ENCODE measurements at places on chromosomes 4 and X. TPM values are rescaled to one million over a fixed set of nuclear protein-coding genes. Genes with fewer than 3 reads are reported as not detected.

Gene DRD5
- total RNA-seq = not detected

DNA sequence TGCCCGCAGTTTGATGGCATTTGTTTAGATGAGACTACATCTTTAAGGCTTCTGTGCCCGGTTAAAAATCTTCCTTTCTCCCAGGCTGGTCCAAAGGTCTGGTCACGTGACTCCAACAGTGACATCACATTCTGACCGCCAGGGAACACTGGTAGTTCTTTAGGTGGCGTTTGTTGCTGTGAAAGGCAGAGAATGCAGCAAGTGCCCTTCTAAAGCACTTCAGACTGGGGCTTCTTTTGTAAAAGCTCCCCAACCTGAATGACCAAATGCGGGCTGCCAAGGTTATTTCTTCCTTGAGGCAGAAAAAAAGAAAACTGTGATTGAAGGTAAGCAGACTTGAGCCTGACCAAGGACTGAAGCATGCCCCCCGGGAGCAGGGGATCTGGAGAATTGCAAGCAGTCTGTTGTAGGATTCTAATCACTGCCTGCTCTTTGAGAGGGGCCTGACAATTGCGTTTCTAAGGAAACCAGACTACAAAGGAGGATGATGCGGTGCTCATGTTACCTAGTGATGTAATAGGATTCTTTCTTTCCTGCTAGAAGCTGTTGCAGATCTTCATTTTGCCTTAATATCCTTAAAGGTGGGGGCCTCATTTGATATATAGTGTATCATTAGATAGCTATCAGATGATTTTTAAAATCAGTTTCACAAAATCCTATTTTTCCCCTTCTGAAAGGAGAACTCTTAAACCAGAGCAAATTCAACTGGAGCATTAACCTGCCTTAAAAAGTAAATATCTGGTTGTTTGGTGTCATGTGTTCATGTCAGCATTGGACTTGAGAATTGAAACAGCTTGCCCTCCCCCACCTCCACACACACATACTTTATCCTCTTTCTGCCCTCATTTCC lies 133.1 kb downstream of the AKAP4 start:
- no peak for DNase-seq
- H3K4me1 ChIP-seq = peaks cover 4% of the 10 kb centered on the region
- H3K27me3 ChIP-seq = no peaks in the 10 kb centered on the region

- H3K4me3 ChIP-seq = no peak overlapping the region
- H3K4me1 ChIP-seq = no peaks in the 10 kb centered on the region
- H3K36me3 ChIP-seq = no peaks in the 10 kb centered on the region
- no peak for DNase-seq
- H3K27ac ChIP-seq = no peak overlapping the region
- H3K27me3 ChIP-seq = no peaks in the 10 kb centered on the region
These were observed 476.8 kb downstream of the PACRGL start for GRCh38 chr4:21177092-21177491.

Gene CENPI
- 24.9 TPM for total RNA-seq

Gene SLC10A4
- total RNA-seq = not detected

GRCh38 chr4:15982842-15983524 lies 20.0 kb upstream of the FGFBP2 start:
- H3K4me3 ChIP-seq = no peak overlapping the region
- no peaks in the 10 kb centered on the region for H3K4me1 ChIP-seq
- H3K27me3 ChIP-seq = peaks cover 2% of the 10 kb centered on the region
- H3K36me3 ChIP-seq = no peaks in the 10 kb centered on the region

- H3K4me1 ChIP-seq = peaks cover 13% of the 10 kb centered on the region
- no peak overlapping the region for H3K4me3 ChIP-seq
- H3K36me3 ChIP-seq = no peaks in the 10 kb centered on the region
- no peaks in the 10 kb centered on the region for H3K27me3 ChIP-seq
- DNase-seq = no peak
These were observed 1.7 kb upstream of the SLC2A9 start for GRCh38 chr4:10023050-10023419.

DNA sequence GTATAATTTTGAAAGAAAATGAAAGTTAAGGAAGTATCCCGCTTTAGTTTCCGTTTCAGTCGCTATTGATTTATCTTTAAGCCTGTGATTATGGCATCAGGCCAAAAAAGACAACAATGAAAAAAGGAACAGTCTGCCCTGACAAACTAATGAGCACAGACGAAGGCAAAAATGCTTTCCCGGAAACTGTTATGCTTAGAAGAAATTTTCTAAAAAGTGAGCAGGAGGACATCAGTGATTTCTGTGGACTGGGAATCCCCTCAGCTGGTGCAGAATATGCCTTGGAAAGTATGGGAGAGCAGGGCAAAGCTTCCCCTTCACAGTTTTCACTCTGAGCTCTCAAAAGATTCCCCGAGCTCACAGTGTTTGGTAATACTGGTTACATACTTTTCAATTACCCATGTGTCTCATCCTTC lies 5.1 kb upstream of the CXCL10 start:
- peaks cover 2% of the 10 kb centered on the region for H3K27me3 ChIP-seq
- no peak for DNase-seq
- H3K4me1 ChIP-seq = peaks cover 26% of the 10 kb centered on the region
- peak overlapping the region; percentile 30 for H3K4me3 ChIP-seq
- H3K36me3 ChIP-seq = peaks cover 2% of the 10 kb centered on the region
- peak overlapping the region; percentile 52 for H3K27ac ChIP-seq

DNA sequence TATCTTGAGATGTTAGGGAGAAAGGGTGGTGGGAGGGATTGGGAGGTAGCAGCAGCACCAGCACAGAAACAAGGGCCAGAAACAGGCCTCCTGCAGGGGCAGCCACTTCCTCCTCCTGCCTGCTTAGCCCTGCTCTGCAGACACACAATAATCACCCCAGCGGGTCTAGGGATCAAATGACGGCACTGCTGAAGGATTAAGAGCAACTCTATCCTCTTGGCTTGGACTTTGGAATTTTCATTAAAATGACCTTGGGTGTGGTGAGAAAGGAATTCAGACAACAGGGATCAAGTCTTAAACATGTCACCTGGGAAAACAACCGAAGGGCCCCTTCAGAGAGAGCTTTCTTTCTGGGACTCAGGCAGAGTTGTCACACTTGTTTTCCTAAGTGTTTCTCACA lies 353.4 kb downstream of the SPRY1 start:
- no peak overlapping the region for H3K27ac ChIP-seq
- H3K4me3 ChIP-seq = no peak overlapping the region
- peaks cover 1% of the 10 kb centered on the region for H3K4me1 ChIP-seq
- no peak for DNase-seq
- H3K36me3 ChIP-seq = no peaks in the 10 kb centered on the region
- H3K27me3 ChIP-seq = peaks cover 3% of the 10 kb centered on the region

DNA sequence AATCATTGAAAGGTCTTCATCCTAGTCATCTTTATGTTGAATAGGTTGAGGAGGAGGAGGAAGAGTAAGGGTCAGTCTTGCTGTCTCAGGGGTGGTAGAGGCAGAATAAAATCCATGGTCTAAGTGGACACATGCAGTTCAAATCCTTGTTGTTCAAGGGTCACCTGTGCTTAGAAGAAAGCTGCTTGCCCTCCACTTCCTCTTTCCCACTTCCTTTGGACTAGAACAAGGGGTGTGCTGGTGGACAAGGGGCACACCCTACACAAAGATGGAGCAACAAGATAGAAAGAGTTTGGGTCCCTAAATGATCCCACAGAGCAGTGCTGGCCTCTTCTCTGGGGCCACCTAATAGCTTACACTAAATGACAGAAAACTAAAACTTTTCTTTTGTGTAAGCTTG lies 47.9 kb downstream of the HSD17B13 start:
- H3K27ac ChIP-seq = no peak overlapping the region
- no peak for DNase-seq
- H3K4me1 ChIP-seq = no peaks in the 10 kb centered on the region
- H3K36me3 ChIP-seq = no peaks in the 10 kb centered on the region
- H3K4me3 ChIP-seq = no peak overlapping the region

Gene ADH1A
- total RNA-seq = not detected

Gene LAMP2
- total RNA-seq = 59.5 TPM

Gene MAP7D2
- 0.12 TPM for total RNA-seq

GRCh38 chr4:160877087-160877790 lies 1286.6 kb downstream of the FSTL5 start:
- no peak for DNase-seq
- H3K27ac ChIP-seq = no peak overlapping the region
- H3K4me1 ChIP-seq = no peaks in the 10 kb centered on the region
- no peak overlapping the region for H3K4me3 ChIP-seq
- no peaks in the 10 kb centered on the region for H3K36me3 ChIP-seq
- H3K27me3 ChIP-seq = no peaks in the 10 kb centered on the region

Gene ERAS
- not detected for total RNA-seq

- no peaks in the 10 kb centered on the region for H3K36me3 ChIP-seq
- no peaks in the 10 kb centered on the region for H3K27me3 ChIP-seq
- H3K4me1 ChIP-seq = peaks cover 7% of the 10 kb centered on the region
These were observed 37.7 kb upstream of the ARAF start for GRCh38 chrX:47523297-47523696.
